Breast epithelium (tissue), 4 donors: ENCODE measurements at places on chromosomes 11 and 22. TPM values are rescaled to one million over a fixed set of nuclear protein-coding genes. Genes with fewer than 3 reads are reported as not detected.

DNA sequence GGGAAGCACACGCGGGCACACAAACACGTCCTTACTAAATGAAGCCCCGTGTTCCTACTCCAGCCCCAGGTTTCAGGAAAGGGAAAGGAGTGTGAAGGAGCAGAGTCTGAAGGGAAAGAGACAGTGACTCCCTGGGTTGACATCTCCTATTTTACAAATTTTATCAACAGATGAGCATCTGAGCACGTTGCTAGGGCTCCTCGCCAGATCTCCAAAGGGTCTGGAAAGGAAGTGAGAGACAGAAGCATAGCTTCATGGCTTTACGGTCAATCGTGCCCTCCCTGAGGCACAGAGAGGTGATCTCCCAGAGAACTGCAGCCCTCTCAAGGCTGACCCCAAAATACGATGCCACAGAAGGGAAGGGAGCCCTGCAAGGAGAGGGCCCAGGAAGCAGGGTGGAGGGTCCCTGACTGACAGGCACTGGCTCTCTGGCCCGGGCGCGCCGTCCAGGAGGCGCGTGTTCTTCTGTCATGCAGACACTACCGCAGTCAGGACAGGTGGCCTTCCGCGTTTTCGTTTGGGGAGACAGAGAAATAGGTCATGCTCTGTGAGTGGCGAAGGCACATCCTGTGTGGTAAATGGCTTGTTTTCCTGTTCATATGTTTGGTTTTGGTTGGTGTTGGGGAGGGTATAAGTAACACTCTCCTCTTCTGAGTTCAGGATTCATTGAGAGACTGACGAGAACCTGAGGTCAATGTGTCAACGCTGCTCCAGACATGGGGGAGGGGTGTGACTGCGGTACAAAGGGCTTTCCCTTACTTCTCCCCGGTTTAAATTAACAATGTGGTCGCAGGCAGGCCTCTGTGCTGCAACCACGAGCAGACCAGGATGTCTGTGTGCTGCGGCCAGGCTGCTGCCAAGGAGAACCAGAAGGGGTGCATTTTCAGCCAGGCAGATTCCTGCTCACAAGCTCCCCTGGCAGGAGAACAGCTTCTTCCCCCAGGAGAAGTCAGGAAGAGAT lies 813.3 kb downstream of the OPCML start:
- no peaks in the 10 kb centered on the region for H3K4me1 ChIP-seq
- H3K27me3 ChIP-seq = no peaks in the 10 kb centered on the region
- no peak overlapping the region for H3K4me3 ChIP-seq

GRCh38 chr11:83864412-83865057 lies 578.4 kb upstream of the CCDC90B start:
- no peak overlapping the region for H3K27ac ChIP-seq
- DNase-seq = no peak
- H3K27me3 ChIP-seq = no peaks in the 10 kb centered on the region
- H3K36me3 ChIP-seq = no peaks in the 10 kb centered on the region
- no peak overlapping the region for H3K4me3 ChIP-seq
- no peaks in the 10 kb centered on the region for H3K4me1 ChIP-seq

DNA sequence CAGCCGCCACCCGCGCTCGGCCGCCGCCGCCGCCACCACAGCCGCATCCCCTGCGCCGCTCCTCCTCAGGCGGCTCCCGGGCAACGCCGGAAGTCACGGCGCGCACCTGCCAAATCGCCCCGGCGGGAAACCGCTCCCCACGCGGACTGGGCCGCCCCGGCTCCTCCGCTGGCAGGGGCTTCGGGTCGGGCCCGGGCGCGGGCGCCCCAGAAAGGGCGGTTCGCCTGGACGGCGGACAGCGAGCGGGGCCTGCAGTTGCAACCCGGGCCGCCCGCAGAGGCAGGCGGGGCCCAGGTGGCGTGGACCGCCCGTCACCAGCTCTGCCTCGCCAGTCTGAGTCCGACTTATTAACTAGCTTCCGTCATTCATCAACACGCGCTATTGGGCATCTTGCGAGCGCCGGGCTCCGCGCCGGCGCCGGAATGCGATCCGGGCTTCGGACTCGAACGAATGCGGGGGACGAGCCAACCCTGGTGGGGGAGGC lies at the start of gene HIRA:
Gene HIRA, minus strand, starts transcription at position 85 of the 484 bp plus-strand sequence. CDS start 257 bp downstream, outside the sequence.
- DNase-seq = peak; percentile 77
- H3K4me1 ChIP-seq = peaks cover 13% of the 10 kb centered on the region
- H3K36me3 ChIP-seq = no peaks in the 10 kb centered on the region
- H3K27me3 ChIP-seq = no peaks in the 10 kb centered on the region
- H3K4me3 ChIP-seq = peak within 1 kb of the TSS; percentile 93

ABTB2 gene
- total RNA-seq = 5.6 TPM

APOA5 gene
- total RNA-seq = not detected
